Activated CD4-positive, alpha-beta T cell treated with anti-CD3 and anti-CD28 coated beads, Interleukin-2, Interleukin-6, amounts not matched to agents 100 ng/mL and 50 ng/mL, durations not matched to agents 16 hours and 8 hours (primary cell): ENCODE measurements at places on chromosomes 11 and 22.

GRCh38 chr11:128691802-128692752 is 1.8 kb upstream of the FLI1 start:
- no peak for DNase-seq

DNA sequence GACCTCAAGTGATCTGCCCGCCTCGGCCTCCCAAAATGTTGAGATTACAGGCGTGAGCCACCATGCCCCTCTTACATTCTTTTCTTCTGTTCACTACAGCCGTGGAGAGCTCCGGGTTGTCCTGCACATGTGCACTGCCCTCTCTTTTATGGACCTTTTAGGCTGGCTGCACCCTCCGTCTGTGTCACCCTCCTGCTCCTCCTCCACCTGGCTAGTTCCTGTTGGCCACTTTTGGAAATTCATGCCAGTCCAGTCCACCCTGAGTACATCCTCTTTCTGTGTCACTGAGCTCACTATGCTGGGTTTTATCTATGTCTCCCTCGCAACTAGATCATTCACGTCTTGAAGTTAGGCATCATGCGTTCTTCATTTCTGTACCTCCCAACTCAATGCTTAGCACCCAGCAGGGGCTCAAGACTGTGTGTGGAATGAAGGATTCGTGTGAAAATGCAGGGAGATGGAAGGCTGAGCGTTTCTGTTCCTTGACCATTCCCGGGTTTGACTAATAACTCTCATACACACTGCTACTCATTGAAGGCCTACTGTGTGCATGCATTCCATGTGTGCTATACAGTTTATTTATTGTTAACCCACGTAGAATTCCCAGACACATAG is 60.6 kb downstream of the PTPRJ start:
- DNase-seq: no peak

- no peak for DNase-seq
These were observed 216.8 kb downstream of the FAT3 start for GRCh38 chr11:92441443-92441726.

GRCh38 chr11:10864688-10865087 is 6.8 kb upstream of the ZBED5 start:
- DNase-seq: no peak
